ENCODE measurements at places on chromosomes 2 and 18.

DNA sequence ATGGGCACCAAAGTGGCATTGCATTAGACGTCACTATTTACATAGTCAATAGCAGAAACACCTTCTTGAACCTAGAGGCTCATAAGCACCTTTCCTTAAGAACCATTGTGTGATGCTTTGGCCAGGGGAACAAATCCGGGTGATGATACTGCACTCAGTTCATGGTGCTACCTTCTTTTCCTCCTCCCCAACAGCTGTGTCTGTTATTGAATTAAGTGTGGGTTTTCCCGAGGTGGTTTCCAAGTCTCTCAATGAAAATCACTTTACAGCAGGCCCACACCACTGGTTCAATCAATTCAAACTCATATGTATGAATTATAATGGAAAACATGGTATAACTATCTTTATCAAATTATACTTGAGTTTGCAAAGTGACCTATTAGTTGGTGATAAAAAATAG is 9.3 kb upstream of the EFEMP1 start:
- no peak for DNase-seq

GRCh38 chr2:226956659-226957058 is 120.8 kb downstream of the RHBDD1 start:
- DNase-seq, result no peak

- no peak for DNase-seq
Measured at GRCh38 chr2:9099341-9099751, 95.9 kb upstream of the MBOAT2 start.

DNA sequence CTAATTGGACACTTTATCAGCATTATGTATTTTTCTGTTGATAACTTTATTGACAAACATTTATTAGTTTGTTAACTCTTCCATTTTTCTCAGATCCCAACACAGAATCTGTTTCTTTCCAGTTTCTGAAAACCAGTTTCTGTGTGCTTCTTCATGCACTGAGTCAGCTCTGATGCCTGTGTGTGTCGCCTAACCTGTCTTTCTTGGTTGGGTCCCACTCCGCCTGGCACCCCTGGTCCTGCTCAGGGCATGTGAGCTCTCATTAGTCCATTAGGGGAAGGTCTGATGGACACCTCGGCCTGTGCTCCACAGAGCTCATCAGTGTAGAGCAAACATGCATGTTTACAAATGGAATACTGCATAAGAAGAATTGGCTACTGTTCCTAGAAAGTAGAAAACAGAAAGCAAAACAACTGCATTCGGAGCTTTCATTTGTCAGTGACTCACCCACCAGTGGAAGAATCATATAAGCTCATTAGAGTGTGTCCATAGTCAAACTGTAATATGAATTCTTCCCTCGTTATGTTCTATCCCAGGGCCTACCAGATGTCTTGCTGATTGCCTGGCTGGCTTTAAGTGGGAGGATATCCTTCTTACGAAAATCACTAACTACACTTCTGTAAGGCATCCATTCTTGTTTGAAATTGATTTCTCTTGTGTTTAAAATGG is 137.7 kb downstream of the SNTG2 start:
- DNase-seq, result no peak

- peak; percentile 13 for DNase-seq
Measured at GRCh38 chr2:183093857-183094657, 15.5 kb downstream of the DUSP19 start.

GRCh38 chr18:73235491-73235890 is 367.7 kb upstream of the NETO1 start:
- DNase-seq, result no peak

DNA sequence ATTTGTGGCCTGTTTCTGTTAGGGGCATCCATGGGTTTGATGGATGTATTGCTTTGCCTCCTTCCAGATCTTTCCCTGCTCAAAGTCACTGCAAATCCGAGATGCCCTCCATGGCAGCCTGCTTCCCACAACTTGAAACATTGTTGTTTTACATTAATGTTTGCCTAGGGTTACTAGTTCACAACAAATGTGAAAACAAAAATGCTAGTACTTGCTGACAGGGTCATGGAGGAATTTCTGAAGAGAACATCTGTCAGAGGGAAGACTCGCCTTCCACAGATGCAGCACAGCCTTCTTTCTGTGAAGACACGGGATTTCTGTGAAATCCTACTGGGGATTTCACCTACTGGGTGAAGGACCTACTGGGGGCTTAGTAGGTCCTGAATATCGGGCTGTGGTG is 260.0 kb upstream of the FN1 start:
- no peak for DNase-seq

- DNase-seq, result peak; percentile 89
Measured at GRCh38 chr18:2971741-2972552, 41.0 kb downstream of the LPIN2 start.

GRCh38 chr18:72672364-72673184 is 128.4 kb upstream of the CBLN2 start:
- no peak for DNase-seq

All from CD4-positive, alpha-beta T cell treated with Interleukin-17A for 1 hour (primary cell).